Activated T-cell treated with anti-CD3 and anti-CD28 coated beads, Interleukin-2, amount 50 U/mL, for 72 hours (primary cell): ENCODE measurements at places on chromosomes 16 and 17. TPM values are rescaled to one million over a fixed set of nuclear protein-coding genes. Genes with fewer than 3 reads are reported as not detected.

GRCh38 chr17:47852113-47852949, 1.4 kb upstream of the SP6 start:
- peak overlapping the region; percentile 64 for H3K4me3 ChIP-seq
- DNase-seq: no peak
- H3K36me3 ChIP-seq: no peaks in the 10 kb centered on the region

DNA sequence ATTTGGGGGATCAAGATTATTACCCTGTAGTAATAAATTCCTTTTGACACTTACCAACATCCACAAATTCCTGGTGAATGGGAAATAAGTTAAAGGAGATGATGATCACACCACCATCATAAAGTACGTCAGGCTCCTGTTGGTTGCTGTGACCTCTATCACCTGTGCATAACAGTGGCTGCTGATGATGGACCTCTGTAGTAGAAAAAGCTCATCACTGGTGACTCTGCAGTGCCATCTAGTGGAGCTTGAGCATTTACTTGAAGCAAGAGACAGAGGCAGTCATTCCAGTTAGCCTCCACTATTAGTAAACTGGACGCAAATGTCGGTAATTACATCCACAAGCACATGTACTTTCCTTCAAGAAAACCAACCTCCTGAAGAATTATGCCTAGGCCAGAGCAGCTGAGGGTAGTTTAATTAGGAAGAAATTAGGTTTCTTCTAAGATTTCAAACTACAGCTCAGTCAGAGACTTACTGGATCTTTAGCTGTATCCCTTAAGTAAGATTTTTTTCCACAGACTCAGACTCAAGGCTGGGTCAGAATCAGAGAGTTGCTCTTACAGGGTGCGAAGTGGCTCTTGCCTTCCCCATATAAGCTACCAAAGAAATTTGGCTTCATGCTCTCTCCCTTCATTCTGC, 39.3 kb downstream of the CYB561 start:
- H3K4me3 ChIP-seq: no peak overlapping the region
- H3K27ac ChIP-seq: no peak overlapping the region
- H3K36me3 ChIP-seq: no peaks in the 10 kb centered on the region
- DNase-seq: peak; percentile 73
- peaks cover 7% of the 10 kb centered on the region for H3K4me1 ChIP-seq

DNA sequence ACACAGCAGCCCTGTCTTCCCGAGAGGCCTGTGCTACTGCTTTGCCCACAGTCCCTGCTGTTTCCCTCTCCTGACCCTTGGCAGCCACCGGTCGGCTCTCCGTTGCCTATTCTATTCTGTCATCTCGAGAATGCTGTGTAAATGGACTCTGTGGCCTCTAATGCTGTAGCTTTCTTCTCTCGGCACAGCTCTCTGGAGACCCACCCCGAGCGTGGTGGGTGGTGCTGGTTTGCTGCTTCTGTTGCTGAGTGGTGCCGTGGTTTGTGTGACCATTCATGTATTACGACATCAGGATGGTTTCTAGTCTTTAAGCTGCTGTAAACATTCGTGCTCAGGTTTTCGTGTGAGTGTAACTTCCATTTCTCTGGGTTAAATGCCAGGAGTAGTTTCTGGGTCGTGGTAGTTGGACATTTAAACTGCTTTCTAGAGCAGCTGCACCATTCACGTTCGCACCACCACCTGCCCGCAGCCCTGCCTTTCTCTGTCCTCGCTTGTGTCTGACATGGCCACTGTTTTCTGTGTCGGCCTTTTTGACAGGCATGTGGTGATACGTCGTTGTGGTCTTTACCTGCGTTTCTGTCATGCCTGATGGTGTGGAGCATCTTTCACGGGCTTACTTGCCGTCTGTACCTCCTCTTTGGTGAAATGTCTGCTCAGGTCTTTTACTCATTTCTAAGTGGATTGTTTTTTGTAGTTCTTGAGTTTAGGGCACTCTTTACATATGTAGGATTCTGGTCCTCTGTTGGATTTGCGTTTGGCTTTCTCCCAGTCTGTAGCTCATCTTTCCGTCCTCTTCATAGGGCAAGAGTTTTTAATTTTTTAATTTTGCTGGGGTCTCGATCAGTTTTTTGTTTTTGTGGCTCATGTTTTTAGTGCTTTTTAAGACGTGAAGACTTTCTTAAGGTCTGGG, 47.7 kb upstream of the ZNF750 start:
- no peaks in the 10 kb centered on the region for H3K27me3 ChIP-seq
- peaks cover 5% of the 10 kb centered on the region for H3K36me3 ChIP-seq
- DNase-seq: peak; percentile 23

DNA sequence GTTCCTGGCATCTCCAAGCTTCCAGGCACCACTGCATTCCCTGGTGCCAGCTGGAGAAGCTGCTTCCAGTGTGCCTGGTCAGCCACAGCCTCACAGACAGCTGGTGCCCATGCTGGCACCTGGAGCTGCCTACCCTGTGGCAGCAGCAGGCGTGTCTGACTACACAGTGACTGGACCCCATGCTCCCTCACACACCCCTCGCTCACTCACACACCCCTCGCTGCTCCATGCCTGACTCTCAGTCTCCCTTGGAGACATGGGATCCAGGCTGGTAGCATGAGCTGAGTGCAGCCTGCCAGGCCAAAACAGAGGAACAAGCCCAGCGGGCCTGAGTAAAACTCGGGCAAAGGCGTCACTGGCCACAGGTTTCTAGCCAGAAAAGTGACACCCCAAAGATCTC, 59.1 kb upstream of the SMIM36 start:
- no peak overlapping the region for H3K27ac ChIP-seq
- H3K36me3 ChIP-seq: no peaks in the 10 kb centered on the region
- DNase-seq: no peak
- no peaks in the 10 kb centered on the region for H3K27me3 ChIP-seq
- no peak overlapping the region for H3K4me3 ChIP-seq

DNA sequence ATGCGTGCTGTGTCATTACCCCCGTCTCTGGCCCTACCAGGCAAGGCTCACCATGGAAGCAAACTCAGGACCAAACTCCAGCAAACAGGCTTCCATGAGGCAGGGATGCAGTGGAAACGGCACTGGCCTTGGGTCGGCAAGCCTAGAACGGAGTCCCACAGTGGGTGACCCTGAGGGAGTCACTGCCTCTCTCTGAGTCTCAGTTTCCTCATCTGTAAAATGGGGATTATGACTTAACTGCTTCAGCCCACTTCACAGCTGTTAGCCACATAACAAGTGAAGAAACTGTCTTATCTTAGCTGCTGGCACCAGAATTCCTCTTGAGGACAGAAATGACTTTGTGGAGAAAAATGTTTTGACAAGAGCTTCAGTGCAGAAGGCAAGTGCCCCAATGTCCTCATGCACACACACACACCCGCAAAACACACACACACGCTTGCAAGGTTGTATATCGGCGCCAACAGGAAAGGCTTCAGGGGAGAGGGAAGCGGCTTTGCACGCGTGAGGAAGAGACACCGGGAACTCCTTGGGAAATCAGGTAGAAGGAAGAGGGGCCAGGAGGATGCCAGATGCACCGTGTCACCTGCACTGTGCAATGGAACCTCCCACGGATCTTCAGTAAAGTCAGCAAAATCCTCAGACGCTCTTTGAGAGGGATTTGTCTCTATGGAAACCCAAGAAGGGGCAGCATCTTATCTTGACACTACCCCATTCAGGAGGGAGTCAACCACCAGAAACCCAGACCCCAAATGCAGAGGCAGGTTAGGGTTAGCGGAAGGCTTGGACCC, 53.7 kb downstream of the GSG1L start:
- H3K36me3 ChIP-seq: no peaks in the 10 kb centered on the region
- peaks cover 7% of the 10 kb centered on the region for H3K27me3 ChIP-seq
- DNase-seq: no peak
- no peak overlapping the region for H3K4me3 ChIP-seq

DNA sequence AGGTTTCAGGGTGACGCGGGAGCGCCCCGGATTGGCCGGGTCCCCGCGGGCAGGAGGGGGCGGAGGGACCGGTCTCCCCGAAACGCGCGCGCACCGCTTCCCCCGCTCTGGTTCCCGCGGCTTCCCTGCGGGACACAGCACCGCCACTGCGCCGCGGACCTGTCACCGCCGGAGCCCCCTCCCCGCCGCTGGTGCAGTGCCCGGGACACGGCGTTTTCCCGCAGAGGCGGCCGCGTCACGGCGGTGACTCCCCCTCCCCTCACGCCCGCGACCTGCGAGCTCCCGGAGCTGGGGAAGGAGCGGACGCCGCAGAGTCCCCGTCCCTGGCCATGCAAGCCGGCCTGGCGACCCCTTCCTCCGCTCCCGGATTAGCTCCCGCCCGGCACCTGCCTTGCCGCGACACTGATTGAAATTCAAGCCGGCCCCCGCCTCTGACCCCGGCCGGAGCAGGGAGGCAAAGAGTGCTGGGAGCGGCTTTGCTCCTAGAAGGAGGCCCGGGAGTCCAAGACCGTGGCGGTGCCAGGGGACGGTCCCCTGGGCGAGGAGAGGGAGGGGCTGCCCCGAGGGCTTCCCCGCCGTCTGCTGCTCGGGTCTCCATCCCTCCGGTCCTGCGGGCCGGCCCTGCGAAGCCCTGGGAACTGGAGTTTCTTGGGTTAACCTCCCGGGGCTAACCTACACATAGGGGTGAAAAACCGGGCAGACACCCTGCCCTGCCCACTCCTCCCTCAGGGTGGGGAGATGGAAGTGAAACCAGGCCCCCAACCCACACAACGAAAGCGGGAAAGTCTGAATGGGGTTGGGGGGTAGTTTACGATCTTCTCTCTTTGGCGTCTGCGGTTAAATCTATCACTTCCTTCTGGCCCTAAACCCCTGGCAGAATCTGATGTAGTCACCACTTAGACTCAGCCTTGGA, 1.0 kb downstream of the RHBDL3 start:
- H3K4me1 ChIP-seq: peaks cover 7% of the 10 kb centered on the region
- H3K36me3 ChIP-seq: no peaks in the 10 kb centered on the region
- H3K4me3 ChIP-seq: peak overlapping the region; percentile 80
- H3K27ac ChIP-seq: no peak overlapping the region

DNA sequence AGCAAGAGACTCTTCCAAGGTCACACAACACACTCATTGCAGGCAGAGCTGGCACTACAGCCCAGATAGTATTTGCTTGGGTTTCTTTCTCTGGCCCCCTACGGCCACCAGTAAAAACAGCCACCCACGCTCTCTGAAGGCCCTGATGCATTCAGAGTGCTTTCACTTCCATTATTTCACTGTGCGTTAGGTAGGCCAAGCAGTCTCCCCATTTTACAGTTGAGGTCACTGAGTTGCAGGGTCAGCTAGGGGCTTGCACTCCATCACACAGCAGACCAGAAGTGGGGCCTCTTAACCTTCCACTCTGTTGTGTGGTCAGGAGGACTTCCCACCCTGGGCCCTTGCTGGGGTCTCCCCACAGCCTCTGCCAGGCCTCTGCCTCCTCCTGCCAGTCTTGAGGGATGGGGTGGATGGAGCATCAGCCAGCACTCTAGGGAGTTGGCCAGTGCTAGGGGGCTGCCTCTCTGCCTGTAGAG, 2.5 kb downstream of the TBX21 start:
- H3K4me1 ChIP-seq: peaks cover 78% of the 10 kb centered on the region
- H3K27me3 ChIP-seq: no peaks in the 10 kb centered on the region
- peaks cover 10% of the 10 kb centered on the region for H3K36me3 ChIP-seq
- H3K27ac ChIP-seq: peak overlapping the region; percentile 89

DNA sequence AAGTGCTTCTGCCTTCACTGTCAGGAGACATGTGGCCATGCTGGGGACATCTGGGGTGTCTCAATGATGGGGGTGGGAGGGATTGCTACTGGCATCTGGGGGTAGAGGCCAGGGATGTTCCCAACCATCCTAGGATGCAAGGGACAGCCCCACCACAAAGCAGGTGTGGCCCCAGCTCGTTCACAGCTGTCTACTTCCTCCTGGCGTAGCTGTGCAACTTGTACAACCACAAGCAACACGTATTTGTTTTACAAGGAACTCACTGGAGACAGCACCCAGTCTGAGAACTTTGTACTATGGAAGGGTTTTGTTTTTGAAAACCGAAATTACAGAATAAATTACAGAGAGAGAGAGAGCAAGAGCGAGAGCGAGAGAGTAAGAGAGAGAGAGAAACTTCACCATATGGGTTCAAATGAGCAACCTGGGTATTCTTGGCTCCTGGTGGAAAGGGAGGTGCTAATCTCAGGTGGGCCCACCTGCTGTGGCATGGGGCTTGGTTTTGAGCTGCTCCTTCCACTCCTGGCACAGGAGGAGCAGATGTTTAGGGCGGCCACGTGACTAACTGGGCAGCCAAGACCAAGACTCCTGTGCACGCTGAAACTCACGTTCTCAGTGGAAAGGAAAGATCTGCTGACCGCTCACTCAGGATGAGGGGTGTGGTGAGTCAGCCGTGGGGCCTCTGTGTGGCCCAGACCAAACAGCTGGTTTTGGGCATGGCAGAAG, 17.5 kb upstream of the TNFRSF13B start:
- no peak for DNase-seq
- peaks cover 29% of the 10 kb centered on the region for H3K4me1 ChIP-seq
- no peaks in the 10 kb centered on the region for H3K36me3 ChIP-seq
- H3K4me3 ChIP-seq: peak overlapping the region; percentile 85

DNA sequence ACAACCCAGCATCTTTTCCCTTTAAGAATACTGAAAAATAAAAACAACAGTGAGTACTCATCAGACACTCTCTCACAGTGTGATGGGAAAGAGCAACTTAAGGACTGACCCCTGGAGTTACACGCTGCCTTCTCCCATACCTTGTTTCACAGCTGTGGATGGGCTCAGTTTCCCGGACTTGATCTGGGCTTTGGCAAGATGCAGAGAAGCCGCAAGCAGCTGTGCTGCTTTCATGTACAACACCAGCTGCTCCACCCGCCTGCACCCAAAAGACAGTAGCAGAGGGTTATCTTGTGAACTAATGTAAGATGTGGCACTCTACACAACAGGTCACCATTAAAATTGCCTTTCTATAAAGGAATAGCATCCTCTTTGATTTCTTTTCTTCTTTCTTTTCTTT, 32.7 kb upstream of the ALDH3A1 start:
- no peaks in the 10 kb centered on the region for H3K27me3 ChIP-seq
- H3K4me3 ChIP-seq: no peak overlapping the region
- H3K36me3 ChIP-seq: no peaks in the 10 kb centered on the region
- no peak for DNase-seq
- peaks cover 1% of the 10 kb centered on the region for H3K4me1 ChIP-seq

DNA sequence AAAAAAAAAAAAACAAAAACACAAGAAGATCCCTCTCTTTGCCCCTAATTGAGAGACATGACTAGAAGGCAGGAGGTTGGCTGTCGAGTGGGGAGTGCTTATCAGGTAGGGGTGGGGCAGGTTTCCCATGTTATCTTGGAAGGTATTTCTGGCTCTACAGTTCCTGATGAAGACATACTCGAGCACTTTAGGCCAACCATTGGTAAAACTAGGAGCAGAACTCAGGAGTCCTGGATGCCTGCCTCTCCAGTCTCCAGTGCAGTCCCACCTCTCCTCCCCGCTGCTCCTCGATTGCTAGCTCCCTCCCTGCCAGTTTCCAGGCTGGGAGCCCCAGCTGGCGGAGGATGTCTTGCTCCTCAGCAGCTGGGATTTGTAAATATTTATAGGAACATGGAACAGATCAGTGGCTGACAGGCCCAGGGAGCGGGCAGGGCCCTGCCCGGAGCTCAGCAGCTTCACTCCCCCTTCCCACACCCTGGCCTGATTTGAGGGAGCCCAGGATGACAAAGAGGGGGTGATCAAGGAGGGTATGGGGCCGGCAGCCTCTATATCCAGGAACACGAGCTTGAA, 11.4 kb upstream of the C1QL1 start:
- DNase-seq: no peak
- H3K36me3 ChIP-seq: no peaks in the 10 kb centered on the region
- H3K4me3 ChIP-seq: no peak overlapping the region
- no peaks in the 10 kb centered on the region for H3K4me1 ChIP-seq
- no peak overlapping the region for H3K27ac ChIP-seq

- no peak overlapping the region for H3K27ac ChIP-seq
- DNase-seq: no peak
- no peaks in the 10 kb centered on the region for H3K27me3 ChIP-seq
These were observed 123.0 kb upstream of the RBFOX1 start for GRCh38 chr16:7209598-7209997.

The ALDH3A1 gene
- total RNA-seq: not detected

The NTN3 gene
- total RNA-seq: not detected

The ULK2 gene
- total RNA-seq: 13.9 TPM

The ABCA8 gene
- not detected for total RNA-seq

The IGF2BP1 gene
- 0.32 TPM for total RNA-seq

The SLC38A10 gene
- total RNA-seq: 49.8 TPM
